Femur (tissue), 1 donor: ENCODE measurements at places on chromosomes 7 and 10.

DNA sequence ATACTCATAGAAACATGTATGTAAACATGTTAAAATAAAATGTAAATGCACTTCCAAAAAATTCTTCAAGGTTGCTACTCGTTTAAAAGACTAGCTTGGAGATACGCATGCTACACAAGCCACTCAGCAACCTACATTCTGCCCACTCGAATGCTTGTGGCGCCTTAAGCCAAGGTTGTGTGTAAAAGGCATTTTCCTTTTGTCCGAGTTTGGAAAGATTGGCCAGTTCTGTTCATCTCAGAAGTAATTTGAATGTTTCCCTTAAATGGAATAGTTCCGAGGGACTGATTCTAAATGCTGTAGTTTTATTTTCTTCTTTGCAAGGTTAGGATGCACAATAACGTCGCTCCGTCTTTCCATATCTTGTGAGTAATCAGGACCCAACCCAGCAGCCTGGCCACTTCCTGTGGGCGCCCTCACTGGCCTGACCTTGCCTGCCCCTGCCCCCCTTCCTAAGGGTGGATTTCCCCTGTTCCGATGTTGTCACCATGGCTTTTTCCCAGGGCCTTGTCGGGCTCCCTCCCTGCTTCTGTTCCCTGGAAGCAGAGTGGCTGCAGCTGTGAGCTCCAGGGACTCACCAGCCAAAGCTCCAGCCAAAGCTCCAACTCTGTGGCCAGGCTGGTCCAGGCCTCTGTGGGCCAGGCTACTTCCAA, 70.6 kb downstream of the PTPRE start:
- peak; percentile 80 for DNase-seq

- DNase-seq = no peak
These were observed at the start of gene GIMAP5 for GRCh38 chr7:150737265-150738055. Gene GIMAP5 (plus strand): TSS chr7:150737418. CDS start chr7:150740885, 3,467 bp downstream.

GRCh38 chr10:24701447-24701846, 22.2 kb downstream of the ARHGAP21 start:
- DNase-seq = no peak

- peak; percentile 8 for DNase-seq
These were observed 51.7 kb upstream of the CAMK2B start for GRCh38 chr7:44377134-44377463.

GRCh38 chr7:44149571-44150465, 8.7 kb upstream of the MYL7 start:
- peak; percentile 55 for DNase-seq

DNA sequence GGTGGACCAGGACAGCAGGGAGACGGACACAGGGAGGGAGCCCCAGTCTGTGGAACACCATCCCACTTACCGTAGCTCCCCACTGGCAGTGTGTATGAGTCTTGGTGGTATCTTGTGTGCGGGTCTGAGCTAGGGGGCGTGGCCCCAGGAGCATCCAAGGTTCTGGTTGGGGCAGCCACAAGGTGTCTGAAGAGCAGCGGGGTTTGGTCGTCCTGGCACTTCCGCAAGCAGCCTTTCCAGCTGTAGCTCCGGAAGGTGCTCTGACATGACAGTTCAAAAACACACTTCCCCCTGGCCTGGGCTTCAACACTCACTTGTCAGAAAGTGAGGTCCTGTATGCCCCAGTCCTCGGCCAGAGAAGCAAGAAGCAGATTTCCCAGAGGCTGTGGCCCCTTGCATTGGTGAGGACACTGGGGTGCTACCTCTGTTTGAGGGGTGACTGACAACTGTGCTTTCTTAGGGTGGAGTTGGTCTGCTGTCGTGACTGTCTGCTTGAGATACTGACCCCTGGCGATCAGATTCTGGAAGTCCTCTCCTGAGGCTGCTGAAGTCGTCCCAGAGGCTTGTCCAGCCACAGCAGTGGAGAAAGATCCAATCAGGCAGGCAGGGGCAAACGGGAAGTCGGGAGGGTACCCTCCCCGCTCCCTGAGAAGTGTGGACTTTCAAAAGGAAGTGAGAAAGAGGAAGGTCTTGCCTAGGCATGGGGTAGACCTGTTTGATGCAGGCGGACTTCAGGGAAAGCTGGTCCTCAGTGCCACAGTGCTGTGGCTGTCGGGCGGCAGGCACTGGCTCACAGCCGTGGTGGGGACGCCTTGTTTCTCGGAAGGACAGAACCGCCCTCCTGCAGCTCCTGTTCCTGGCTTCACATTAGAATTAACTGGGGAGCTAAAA, 51.4 kb upstream of the PFKFB3 start:
- DNase-seq = peak; percentile 61

- no peak for DNase-seq
These were observed 8.6 kb upstream of the CPED1 start for GRCh38 chr7:120979765-120980499.

DNA sequence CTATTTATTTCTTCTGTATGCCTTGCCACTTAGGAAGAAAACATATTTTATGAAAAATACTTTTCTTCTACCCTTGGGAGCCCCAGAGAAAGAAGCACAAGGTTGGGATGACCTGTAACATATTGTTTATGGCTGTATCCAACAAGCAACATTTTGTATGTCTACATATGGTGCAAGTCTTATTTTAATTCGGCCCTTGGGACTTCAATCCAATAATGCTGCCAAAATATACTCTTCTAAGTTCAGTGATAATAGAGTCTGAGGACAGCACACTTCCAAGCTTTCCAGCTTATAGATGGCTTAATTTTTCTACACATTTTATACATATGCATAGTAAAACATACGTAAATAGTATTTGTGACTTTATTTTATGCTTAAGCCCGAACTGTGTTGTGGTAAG, 318.5 kb upstream of the SEMA3A start:
- DNase-seq = no peak

- DNase-seq = no peak
These were observed 7.7 kb downstream of the NACAD start for GRCh38 chr7:45080958-45081669.

GRCh38 chr7:81469869-81470723, 299.8 kb downstream of the HGF start:
- DNase-seq = peak; percentile 83

GRCh38 chr7:7913504-7913903, 55.1 kb upstream of the GLCCI1 start:
- no peak for DNase-seq

- no peak for DNase-seq
These were observed 74.1 kb downstream of the RALA start for GRCh38 chr7:39697483-39697882.

GRCh38 chr7:139330333-139331030, 10.7 kb upstream of the FMC1 start:
- DNase-seq = no peak

DNA sequence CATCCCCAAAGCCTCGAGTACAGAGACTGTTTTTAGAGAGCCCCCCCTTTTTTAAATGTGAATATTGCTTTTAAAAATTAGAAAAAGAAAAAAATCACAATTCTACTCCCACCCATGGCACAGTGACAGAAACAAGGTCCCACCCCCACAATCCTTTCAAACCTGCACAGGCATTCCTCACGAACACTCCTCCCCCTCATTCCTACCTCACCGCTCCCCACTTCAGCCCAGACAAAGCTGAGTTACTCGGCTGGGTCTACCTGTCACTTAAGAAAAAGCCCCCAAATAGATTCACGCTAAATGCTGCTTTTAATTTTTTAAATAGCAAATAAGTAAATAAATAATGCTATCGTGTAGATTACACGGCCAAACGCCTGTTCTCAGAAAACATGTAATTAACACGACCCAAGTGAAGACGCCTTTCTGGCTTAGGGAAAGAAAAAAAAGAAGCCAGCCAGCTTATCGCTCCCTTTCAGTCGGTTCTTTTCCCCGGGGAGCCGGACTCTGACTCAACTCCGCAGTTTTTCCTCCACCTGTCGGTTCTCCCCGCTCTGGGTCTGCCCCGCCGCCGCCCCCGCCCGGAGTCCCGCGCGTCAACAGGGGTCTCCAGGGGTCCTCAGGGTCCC, 739 bp downstream of the MPP7 start:
- no peak for DNase-seq

DNA sequence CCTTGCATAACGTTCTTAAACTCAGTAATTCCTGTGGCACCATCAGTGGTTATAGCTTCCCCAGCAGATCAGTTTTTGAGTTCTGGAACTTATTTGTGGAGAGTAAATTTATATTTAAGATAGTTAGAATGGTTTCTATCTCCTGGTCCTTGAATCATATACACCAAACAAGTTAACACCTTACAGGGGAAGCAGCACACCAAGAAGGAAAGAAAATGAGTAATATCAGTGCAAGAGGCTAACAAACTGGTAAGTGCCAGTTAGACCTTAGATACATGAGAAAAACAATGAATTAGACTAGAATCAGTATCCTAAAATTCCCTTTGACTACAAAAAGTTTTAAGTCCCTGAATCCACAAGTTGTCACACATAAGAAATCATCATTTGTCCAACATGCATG, 54.2 kb downstream of the ABI1 start:
- DNase-seq = no peak

DNA sequence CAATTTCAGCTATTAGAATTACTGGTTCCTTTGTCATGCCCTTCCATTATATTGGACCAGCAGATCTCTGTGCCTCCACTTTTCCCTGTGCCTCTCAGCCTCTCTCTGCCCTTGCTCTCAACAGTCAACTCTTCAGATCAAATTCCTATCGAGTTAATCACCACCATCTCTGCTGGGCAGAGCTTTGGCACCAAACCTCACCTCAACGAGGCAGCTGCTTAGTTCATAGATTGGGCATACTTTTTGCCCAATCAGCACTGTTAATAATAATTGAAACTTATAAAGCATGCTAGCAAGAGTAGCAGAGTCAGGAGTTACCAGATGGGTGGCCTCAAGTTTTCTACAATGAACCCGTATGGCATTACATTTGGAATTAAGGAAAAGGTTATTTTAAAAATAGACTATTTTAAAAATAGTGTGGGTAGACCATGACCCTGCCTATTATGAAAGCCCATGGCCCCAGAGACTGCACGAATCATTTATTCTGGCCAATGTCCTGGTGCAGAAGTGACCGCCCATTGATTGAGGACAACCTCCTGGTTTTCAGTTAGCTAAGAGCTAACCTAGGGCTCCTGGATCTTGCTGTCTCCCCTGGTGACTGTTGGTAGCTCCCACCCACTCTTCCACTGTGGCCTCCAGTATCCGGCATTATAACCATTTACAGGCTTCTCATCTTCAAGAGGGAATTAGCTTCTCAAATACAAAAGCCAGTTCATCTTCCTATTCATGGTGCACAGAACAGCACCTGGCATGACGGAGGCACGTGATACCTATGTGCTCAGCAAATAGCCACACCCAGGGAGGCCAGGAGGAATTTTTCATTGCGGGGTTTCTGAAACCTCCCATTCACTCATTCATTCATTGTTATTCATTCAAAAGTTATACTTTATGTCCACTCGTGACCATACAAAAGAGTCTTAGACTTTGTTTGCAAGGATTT, 265.4 kb downstream of the INHBA start:
- no peak for DNase-seq

DNA sequence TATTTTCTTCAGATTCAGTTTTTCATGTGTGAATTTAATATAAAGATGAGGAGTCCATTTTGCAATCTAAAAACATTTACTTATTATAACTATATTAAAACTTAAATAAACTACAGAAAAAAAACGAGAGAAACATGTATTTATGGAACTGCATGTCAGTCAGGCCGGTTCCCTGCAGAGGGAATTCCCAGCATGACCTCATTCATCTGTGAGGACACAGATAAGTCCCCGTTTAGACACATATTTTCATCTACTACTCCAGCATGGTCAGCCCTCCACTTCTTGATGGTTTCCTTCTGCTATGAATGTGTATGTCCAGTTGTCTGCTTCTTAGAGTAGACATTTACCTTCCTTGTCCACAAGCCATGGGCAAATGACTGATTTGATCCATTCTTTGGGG, 339.1 kb downstream of the SEMA3D start:
- DNase-seq = no peak

GRCh38 chr7:131288450-131288849, 39.2 kb upstream of the MKLN1 start:
- no peak for DNase-seq

DNA sequence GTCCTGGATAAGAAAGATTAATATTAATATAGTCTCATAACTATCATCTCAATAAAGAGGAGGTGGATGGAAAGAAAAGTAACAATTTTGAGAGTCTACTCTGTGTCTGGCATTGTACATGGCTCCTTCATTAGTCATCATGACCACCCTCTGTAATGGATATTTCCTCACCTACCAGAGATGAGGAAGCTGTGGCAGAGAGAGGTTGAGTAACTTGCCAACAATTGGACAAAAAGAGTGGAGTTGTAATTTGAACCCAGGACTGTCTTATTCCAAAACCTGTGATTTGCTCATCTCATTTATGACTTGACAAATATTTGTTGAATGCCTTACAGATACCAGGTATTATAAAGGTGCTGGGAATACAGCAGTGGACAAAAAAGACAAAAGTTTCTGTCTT, 2.1 kb upstream of the IDE start:
- no peak for DNase-seq

DNA sequence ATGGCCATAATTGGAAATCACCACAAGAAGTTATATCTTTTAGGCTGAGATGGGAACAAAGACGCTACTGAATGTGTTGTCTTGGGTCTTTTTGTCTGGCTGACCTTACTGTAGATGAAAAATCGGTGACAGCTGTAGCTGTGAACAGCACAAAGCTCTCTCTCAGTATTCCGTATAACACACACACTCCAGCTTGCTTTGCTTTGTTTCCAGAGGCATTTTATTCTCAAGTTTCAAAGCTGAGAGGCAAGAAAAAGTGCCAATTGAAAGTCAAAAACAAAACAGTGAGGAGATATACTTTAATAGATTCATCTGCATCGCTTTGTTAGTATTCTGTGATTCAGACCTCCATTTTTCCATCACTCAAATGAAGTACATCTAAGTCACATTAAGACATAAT, 39.6 kb upstream of the CABCOCO1 start:
- no peak for DNase-seq

DNA sequence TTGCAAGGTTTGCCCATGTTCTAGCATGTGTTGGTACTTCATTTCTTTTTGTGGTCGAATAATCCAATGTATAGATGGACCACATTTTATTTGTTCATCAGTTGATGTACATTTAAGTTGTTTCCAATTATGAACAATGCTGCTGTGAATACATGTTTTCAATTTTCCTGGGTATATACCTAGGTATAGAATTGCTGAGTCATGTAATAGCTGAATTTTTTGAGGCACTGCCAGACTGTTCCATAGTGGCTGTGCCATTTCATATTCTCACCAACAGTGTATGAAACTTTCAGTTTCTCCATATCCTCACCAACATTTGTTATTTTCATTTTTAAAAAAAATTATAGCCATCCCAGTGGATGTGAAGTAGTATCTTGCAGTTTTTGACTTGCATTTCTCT, 90.5 kb downstream of the EZH2 start:
- no peak for DNase-seq

GRCh38 chr10:71191551-71192076, 20.8 kb upstream of the UNC5B start:
- DNase-seq = no peak

DNA sequence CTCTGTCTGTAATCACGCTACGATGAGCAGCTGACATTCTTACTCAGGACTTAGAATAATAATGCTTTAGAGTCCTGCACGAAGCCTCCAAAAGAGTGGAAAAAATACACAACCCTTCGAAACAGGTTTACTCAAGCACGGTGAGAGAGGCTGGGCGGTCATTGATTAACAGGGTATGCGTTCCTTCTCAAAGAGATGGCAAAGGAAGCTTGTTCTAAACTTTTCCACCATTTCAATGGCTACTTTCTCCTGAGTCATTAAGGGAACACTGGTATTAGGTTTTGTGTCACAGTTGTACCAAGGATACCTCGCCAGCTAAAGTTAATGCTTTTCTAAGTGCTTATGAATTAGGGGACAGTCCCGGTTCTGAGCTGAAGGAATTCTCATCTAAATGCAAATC, 141.9 kb upstream of the RHEB start:
- no peak for DNase-seq
